ENCODE measurements at places on chromosomes 5 and 9.

DNA sequence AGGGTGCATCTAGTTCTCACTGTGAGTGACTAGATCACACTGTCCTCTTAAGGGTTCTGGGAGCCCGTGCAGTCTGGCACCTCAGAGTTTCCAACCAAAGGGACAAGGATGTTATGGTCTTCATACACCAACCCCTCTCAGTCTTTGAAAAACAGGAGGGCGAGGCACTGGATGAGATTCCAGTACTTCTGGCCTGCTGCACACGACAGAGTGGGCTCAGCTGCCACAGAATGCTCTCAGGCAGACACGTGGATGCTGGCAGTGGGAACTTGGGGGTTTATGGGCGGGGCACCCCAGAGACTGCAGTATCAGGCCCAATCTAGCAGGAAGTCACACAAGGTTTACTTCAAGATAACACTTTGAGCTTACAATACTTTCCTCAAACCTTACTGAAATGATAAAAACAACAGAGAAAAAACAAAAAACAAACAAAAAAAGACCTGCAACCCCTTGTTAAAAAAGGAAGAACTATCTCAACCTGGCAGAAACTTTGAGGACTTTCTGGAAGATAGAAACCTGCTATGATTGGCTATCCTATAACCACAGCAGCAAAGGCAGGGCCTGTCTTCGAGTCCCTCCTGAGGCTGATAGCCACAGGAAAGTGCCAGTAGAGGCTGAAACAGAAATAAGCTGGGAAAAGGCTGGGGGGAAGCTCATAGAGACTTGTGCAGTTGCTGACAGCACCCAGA, 28.3 kb upstream of the TGFBR1 start:
- peak; percentile 57 for DNase-seq

DNA sequence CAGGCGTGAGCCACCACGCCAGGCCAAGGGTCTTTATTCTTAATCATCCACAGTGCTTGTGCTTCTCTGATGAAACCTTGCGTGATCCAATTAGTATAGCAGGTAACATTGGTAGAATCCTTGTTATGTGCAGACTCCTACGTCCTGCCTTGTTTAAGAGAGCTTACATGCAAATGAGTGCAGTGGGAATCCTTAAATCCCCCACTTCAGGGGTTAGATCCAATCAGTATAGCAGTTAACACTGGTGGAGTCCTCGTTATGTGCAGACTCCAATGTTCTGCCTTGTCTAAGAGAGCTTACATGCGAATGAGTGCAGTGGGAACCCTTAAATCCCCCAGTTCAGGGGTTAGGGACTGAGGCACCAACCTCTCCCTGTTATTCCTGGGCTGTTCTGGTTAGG, 193.4 kb downstream of the SEMA6A start:
- no peak for DNase-seq

DNA sequence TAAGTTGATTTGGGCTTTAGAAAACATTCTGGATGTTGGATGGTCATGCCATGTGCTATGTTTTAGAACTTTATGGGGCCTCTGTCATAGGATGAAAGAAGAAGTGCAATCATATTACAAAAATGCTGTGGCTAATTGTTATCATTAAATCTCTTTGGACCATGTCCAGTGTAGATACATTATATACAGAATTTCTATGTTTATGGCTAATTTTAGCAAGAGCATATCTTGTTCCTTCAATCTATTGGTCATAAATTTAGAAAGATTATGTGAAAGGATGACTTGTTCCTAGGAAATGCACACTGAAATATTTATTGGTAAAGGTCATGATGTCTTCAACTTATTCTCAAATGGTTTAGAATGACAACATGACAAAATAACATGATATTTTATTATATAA, 42.4 kb upstream of the ELL2 start:
- no peak for DNase-seq

DNA sequence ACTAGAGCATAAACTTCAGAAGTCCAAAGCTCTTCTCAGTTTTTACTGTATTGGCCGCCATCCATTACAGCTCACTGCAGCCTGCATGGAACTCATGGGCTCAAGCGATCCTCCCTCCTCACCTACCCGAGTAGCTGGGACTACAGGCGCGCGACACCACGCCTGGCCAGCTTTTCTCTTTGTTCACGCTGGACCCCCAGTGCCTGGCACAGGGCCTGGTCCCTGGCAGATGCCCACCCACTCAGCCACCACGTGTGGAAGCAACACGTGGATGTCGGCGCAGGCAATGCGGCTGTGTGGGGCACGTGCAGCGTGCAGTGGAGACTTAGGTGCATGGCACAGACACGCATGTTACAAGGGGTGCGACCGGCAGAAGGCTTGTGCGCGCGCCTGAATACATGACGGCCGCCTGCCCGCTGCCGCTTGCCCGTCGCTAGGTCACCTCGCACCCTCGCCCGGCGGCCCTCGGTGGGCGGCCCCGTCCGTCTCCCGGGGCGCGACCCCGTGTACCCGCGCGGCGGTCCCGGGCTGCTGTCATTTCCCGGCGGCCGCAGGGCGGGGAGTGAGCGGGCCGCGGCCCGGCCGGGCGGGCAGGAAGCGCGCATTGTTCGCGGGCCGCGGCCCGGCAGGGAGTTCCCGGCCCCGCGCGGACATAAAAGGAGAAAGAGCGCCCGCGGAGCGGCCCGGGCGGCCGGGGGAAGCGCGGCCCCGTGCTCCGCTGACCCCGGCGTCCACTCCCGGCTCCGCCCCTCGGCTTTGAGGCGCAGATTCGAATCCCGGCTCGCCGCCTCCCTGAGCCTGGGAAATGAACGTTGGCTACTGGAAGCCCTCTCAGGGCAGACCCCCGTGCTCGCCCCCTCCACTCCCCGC, 24.1 kb upstream of the PTGS1 start:
- DNase-seq: no peak

GRCh38 chr5:11918463-11919045, 14.3 kb upstream of the CTNND2 start:
- DNase-seq: no peak

GRCh38 chr5:150069672-150070627, 16.4 kb downstream of the CSF1R start:
- DNase-seq: no peak

All from activated gamma-delta T cell treated with Interleukin-2 at 50 U/mL for 16 hours (primary cell).